ENCODE measurements at places on chromosomes 3 and 15.

GRCh38 chr3:164852866-164853265 lies 225.4 kb downstream of the SI start:
- no peak for DNase-seq

DNA sequence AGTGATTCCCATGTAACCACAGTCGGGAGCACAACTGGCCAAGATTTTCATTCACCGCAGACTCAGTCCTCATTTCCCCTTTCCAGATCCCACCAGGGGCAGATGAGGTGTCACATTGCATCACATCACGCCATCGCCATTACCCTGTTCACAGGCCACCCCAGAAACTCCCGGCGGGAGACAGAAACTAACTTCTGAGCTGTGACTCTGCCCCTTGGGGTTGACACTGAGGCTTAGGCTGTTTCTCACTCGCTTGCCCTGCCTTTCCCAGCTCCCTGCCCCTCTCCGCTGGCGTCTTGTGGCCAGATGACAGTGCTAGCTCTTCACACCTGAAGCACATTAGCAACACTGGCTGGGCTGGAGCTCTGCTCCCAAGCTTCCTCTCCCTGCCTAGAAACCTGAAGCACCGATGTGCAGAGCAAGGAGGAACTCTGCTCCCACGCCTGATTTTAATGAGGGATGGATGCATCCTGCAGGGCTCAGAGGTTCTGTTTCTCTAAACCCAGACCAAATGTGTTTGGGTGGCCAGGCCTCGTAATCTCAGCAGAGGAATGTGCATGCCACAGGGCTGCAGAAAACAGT lies 88.8 kb upstream of the CTDSPL start:
- DNase-seq: no peak

DNA sequence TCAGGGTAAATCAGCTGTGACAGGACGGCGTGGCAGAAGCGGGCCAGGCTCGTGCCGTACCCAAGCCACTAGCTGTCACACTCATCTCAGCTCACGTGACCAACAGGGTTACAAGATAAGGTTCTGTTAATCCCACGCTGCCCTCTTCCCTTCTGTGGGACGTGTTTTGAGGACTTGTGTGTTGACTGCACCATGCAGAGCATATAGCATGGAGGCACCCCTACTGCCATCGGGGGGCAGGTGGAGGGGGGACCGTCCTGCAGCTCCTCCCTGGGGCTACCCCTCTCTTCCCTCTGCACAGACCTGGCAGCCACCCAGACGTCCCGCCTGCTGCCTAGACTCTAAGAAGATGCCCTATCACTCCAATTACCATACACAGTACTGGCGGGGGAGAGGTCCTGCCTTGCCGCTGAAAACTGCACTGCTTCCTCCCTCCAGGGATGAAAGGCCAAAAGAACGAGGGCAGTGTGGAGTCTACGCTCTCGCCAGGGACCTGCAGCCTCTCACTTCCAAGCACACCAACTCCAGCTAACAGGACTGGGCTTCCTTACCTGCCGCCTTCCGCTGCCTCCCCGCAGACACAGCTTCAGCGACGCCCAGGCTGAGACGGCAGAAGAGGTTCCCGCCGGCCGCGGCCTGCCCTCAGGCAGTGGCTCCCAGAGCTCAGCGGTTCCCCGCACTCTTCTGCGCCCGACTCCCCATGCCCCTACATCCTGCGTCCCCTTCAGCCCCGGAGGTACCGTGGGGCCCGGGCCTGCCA lies at the start of gene TNK2:
TSS of gene TNK2 (minus strand) at position 618 of the 760 bp plus-strand sequence. CDS start 19,963 bp downstream, outside the sequence.
- DNase-seq: no peak

GRCh38 chr3:44234648-44235268 lies 6.9 kb upstream of the TOPAZ1 start:
- DNase-seq: no peak

DNA sequence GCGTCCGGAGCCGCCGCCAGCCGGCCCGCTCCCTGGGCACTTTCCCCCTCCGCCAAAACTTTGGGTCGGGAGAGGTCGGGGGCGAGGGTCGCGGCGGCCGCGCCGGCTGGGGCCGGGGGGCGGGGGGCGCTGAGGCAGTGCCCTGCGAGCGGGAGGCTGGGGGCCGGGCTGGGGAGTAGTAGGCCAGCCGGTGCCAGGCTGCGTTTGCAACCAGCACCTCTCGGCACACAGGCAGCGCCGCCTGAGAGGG lies 452 bp downstream of the BBX start:
- DNase-seq: no peak

- DNase-seq: no peak
Observed at GRCh38 chr15:101018016-101018415, 98.9 kb downstream of the LRRK1 start.

All from H1 (cell line).